ENCODE measurements at places on chromosomes 2 and 18. TPM values are rescaled to one million over a fixed set of nuclear protein-coding genes. Genes with fewer than 3 reads are reported as not detected.

RAB12 gene
- total RNA-seq: 53.3 TPM

LOXHD1 gene
- under 0.01 TPM for total RNA-seq

NTSR2 gene
- total RNA-seq: not detected

PLA2R1 gene
- 11.1 TPM for total RNA-seq

ASB18 gene
- not detected for total RNA-seq

INPP5D gene
- total RNA-seq: 22.8 TPM

FSHR gene
- not detected for total RNA-seq

DNA sequence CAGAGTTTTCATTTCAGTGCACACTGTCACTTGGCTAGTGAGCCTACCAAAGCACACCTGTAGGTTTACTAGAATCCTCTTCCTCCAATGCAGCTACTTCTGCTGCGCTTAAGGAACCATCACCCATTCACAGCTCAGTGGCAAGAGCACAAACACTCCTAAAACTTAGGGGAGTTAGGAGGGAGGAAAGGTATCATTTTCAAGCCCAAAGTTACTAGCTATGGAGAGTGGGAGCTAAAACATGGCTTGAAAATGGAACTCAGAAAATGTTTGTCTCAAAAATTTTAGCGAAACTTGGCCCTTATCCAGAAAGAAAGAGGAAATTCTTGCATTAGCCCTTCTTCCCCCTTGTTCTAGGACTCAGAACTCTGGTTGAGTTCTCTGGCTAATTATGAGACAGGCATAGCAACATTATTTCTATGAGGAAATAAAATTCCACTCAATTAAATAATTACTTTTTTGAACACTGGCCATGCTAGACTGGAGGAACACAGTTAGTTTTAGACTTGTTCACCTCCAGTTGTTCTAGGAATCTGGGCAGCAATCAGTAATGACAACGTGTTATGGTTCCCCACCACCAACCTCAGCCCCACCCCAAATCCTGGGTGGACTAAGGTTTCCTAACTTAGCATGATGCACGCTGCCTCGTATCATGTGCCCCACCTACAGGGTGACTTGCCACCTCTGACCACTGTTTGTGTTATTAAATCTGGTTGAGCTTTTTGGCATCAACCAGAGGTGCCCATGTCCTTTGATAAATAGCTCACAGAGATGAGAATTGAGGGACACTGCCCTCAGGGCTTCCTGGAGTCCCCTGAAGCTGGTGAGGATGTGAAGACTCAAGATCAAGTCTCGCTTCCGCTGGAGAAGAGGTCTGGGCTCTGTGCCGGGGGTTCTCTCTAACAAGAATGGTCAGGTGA, 32.8 kb downstream of the LPIN2 start:
- no peak for DNase-seq

GRCh38 chr2:200798514-200798913, 13.2 kb upstream of the BZW1 start:
- DNase-seq: no peak

- DNase-seq: no peak
These were observed 131.3 kb upstream of the UNC80 start for GRCh38 chr2:209640358-209640757.

GRCh38 chr2:136051001-136051724, 65.7 kb upstream of the DARS1 start:
- DNase-seq: no peak

GRCh38 chr18:49446481-49446880, 14.0 kb downstream of the DYM start:
- no peak for DNase-seq

DNA sequence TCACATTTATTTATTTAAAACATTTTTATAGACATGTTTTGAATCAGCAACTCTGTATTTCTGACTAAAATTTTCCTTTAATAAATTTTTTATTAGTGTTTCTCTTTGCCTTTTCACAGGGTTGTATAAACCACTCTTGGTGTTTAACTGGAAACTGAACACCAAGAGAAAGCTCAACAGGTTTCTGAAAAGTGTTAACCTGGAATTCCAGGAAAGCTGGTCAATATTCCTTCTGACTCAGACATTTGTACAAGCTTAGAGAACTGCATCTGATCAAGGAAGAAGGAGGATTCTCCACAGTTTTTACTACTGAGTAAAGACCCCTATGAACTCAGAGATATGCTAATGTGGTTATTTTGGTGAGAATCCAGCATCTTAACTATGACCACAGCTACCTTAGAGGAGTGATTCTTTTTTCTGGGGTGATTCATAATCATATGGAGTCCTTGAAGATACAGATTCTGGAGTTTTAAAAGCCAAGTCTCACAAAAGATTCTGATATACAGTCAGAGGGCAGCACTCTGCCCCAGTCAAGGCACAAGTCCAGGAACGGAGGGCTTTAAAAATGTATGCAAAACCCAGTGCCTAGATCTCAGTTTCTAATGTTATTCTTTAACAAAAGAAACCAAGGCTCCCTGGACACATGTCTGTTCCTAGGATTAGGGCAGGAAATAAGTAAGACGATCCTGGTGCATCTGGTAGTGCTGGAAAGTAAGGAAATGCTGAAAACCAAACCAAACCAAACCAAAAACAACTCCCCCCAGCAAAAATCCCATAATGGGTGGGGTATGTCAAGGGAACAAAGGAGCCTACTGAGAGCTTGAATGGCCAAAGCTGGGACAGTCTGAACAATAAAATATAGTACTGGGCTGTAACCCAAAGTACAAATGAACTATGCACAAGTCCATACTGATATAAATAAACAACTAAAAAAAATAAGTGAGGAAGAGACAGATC, 85.1 kb upstream of the FZD5 start:
- DNase-seq: no peak

DNA sequence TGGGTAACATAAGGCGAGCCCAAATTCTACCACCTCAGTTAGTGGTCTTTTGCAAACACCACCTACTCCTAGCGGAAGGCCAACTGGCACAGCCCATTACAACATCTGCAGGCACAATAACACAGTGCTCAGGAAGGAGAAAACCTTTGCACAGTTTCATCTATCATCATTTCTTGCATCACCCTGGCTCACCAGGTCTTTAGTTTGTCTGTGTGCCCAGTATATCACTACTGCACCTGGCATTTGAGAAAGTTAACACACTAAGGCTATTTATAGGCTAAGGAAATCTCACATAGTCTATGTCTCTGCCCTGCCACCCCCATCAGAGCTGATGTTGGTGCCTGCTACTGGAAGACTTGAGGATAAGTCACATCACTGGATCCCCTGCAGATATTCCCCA, 484.0 kb downstream of the SATB2 start:
- no peak for DNase-seq

- no peak for DNase-seq
These were observed 120.6 kb upstream of the TACR1 start for GRCh38 chr2:75319951-75320350.

GRCh38 chr18:7393080-7393479, 162.2 kb downstream of the LRRC30 start:
- DNase-seq: no peak

DNA sequence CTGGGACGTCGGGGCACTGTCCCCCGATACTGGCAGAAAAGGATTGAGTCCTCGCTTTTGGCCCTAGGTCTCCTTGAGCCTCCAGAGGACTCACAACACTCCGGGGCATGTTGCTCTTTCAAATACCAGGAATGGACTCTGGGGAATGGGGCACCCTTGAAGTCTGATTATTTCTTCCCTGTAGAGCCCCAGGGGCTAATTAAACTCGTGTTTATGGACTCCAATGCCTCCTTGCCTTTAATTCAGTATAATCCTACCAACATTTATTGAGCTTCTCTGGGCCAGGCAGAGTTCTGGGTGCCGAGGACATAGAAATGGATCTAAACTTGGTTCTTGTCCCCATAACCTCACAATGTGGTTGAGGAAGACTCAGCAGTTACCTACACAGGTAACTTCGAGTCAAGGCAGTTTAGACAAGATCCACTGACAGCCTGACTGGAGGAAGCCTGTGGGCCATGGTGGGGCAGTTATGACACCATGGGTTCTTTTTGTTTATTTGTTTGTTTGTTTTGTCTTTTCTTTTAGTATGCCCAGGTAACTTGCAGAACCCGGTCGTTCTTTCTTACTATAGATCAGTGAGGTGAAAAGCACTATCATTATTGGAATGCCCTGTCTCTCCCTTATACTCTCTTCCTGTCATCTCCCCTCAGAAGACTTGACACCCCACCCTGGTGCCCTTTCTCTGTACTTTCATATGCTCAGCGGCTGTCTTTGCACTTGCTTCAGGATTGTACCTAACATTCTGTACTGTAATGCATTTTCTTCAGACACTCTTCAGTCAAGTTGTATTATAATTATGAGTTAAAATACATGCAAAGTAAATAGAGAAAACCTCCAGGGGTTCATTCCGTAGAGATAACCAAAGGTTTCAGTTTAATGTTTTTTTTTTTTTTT, 3.2 kb downstream of the CFLAR start:
- DNase-seq: no peak

GRCh38 chr2:15425712-15426111, 135.4 kb downstream of the NBAS start:
- no peak for DNase-seq

DNA sequence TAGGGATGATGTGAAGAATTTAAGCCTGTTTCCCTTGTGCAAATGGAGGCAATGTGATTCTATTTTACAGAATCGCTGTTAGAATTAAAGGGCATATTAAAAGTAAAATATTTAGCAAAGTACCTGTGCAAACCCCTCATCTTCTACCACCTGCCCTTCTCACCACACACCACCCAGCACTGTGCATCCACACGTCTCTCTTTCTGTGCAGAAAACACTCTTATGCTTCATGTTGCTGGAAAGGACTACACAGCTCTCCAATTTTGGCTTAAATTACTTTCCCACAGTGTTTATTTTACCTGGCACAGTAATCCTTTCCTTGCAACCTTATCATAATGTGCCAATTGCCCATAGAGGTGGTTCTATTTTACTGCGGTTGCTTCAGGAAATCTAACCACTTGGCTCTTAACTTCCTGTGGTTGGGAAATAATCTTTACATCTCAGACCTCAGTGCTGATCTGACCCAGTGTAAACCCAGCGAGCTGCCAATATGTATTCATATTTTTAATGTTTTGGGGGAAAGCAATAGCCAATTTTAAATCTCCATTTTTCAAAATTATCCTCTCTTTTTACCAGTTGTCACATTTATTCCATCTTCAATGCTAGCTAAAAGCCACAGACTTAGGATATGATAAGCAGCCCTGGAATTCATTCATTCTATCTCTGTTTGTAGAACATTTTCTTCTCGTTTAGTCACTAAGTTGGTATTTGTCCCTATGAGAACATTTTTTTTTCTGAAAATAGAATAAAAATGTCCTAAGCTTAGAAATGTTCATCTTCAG, 250.9 kb downstream of the DSEL start:
- DNase-seq: no peak

DNA sequence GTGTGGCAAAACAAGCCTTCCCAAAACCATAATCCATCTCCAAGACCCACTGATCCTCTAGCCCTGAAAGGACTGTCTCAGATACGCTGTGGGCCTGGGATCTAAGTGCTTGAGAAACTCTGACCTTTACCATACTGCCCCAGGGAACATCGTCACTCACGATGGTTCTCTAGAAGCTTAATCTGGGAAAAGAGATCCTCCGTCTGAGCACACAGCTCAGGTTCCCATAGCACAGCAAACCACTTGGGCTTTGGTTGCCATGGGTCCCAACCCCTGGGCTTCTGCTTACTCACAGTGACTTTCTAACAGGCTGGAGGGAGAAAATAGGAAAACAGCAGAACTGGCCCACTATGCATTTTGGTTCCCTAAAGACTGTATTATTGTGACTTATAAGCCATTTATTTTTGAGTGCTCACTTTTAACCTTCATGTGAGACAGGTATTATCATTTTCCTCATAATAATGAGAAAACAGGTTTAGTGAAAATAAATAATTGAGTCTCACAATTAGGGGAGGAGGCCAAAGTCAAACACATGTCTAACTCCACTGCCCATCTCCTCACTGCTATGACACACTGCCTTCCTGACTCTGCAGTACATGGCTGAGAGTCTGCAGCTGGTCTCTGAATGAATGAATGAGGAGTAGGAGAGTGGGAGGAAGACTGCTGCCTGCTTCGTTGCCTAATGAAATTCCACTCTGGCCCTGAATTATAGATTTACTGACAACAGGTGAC, 46.7 kb downstream of the REEP1 start:
- DNase-seq: no peak

- no peak for DNase-seq
These were observed 17.0 kb upstream of the MAPRE2 start for GRCh38 chr18:35024196-35024595.

DNA sequence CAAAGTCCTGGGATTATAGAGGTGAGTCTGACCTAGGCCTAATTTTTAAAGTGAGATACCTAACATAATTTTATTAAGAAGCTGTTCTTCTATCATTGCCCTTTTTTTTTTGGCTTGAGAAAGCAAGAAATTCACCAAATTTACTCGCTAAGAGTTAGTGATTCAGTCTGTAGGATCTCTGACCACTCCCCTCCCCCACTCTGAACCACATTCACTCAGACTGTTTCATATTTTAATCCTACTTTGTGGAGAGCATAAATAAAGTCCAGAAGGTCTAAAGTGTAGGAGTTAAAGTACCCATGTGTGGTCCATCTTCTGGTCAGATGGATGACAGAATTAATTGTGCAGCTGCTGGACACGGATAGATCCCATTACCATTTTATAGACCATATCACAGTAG, 115.8 kb upstream of the MGAT5 start:
- no peak for DNase-seq

DNA sequence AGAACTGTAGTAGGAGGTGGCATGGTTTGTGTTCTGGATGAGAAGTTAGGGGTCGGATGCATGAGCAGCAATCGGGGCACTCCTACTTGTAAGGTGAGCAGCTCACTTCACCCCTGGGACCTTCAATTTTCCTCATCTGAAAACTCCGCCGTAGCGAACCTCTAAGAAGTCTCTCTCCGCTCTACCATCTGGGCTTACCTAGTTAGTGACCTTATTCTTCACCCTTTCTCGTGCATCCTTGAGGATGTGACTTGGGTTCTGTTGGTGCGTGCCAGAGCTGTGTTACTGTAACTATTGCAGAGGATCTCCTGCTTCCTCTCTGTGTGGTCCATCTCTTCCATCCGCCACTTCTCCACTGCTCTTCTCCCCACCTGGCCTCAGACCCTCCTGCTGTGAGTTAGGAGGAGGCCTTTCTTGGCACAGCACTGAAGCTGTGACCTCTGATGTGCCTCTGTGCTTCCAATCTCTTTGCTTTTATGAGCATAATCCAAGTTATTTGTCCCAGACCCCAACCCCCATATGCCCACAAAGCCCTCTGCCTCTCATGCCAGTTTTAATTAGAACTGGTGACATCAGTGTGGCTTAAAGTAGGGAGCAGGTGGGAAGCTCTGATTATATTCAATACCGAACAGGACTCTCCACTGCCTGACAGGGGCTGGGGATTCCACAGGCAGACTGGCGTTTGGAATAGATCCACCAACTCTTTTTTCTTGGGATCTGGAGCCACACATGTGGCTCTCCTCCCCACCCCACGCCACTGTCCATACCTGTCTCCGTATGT, 178.4 kb downstream of the BCL2 start:
- DNase-seq: no peak

GRCh38 chr2:237341872-237342271, 72.1 kb downstream of the COL6A3 start:
- no peak for DNase-seq

GRCh38 chr18:47912343-47912742, 18.1 kb downstream of the SMAD2 start:
- DNase-seq: no peak

Data from tibial nerve (tissue), 4 donors.